Activated CD8-positive, alpha-beta T cell treated with anti-CD3 and anti-CD28 coated beads, Interleukin-2, amount 10 ng/mL, durations not matched to agents 7 days and 5 days (primary cell): ENCODE measurements at places on chromosomes 5 and 9.

GRCh38 chr5:103411711-103412110, 150.9 kb downstream of the NUDT12 start:
- DNase-seq = no peak

DNA sequence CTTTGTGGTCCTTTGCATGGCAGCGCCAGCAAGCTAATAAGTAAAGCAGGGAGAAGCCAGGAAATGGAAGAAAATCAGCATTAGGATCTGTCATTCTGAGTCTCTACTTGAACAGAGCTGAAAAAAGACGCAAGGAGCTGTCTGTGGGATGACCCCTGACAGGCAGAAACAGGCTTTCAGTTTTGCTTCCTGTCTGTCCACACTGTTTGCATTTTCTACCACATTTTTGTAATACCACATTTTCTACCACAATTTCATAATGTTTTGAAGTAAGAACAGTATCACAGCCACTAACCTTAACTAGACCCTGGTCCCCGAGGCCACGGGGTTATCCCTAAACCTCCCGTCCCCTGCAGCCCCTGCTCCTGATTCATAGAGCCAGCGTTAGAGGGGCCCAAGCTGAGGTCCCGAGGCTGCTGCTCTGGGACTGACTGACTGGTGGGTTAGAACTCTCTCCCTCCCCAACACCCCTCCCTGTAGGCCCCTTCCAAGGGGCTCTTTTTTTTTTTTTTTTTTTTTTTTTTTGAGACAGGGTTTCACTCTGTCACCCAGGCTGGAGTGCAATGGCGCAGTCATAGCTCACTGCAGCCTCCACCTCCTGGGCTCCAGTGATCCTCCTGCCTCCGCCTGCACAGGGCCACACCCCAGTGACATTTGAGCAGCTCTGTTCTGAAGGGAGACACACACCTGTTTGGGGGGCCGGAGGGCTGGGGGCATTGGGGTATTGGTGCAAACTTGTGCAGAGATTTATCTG, 4.0 kb upstream of the CLIC3 start:
- DNase-seq = peak; percentile 70

DNA sequence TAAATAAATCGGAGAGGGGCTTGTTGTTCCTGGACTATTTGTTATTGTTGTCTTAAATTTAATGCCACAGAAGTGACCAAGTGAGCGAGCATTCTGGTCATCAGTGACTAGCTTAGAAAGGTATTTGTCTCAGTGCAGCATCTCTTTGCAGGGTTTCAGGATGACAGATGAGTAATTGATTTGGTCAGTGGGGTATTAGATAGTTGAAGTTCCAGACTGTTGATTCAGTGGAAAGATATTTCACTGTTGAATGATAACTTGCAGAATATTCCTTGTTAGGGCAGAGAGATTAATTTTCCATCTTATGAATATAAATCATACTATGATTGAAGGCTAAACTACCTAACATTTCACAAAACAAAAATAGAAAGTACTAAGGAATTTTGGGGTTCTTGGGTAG, 122.4 kb downstream of the TRIO start:
- no peak for DNase-seq

DNA sequence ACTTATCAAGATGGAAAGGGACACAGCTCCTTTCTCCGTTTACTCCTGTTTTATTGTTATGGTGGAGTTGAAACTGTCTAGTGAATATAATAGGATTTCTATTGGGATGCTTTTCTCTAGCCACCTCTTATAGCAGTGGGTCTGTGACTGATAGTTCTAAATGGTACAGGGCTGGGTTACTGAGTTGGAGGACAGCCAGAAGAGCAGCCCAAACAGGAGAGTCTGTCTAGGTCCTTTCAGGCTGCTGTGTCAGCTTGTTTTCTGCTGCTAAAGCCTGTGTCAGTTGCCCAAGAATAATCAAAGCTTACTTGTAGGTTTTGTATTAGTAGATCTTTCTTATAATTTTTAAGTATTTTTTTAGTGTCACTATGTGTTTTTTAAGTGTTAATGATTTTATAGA, 356.0 kb upstream of the SEMA6A start:
- DNase-seq = no peak

DNA sequence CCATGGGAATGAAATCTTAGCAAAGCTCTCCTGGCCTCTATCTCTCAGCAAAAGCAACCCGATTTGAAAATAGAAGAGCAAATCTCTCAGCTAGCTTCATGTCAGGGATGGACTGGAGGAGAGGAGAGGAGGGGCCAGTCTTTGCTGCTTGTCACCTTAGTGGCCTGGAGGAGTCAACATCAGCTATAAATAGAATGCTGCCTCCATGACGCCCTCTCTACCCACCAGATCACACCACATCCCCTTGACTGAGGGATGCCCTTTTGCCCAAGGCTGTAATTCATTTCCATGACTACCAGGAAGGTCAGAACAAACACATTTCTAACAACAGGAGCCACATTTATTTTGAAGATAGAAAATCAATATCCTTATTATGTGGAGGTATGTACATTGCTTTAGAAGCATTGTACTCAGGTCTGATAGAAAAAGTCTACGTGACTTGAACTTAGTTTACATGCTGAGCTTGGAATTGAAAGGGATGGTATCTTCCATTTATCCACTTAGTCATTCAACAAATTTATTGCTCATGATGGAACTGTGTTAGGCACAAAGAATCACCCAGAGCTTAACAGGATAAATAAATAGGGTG, 92.4 kb upstream of the LIFR start:
- no peak for DNase-seq

DNA sequence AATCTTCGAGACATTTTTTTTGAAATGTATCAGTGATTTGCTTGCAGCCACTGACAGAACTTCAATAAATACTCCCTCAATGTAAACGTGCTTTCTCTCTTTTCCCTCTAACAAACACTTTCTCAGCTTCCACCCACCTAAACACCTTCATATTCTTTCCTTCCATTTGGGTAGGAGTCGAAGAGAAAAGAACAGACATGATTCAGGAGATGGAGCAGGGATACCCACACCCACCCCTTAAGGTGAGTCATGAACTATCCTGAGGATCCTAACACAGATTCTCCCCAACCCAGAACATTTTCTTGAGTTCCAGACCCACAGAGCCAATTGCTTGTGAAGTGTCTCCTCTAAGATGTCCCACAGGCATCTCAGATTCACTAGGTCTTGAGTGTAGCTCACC, 488.8 kb downstream of the CDK5RAP2 start:
- no peak for DNase-seq

DNA sequence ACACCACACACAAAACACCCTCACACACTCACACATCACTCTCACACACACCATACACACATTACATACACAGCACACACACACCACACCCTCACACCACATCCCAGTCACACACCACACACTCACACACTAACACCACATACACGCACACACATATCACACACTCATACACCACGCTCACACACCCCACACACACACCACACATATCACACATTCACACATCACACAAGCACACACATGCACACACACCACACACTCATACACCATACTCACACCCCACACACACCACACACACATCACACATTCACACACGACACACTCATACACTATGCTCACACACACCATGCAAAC, 543 bp upstream of the UBE2QL1 start:
- DNase-seq = no peak
